Pons (tissue), 1 donor: ENCODE measurements at places on chromosomes 2 and 18.

- no peak for DNase-seq
Measured at GRCh38 chr2:222433332-222434173, 9.2 kb downstream of the SGPP2 start.

DNA sequence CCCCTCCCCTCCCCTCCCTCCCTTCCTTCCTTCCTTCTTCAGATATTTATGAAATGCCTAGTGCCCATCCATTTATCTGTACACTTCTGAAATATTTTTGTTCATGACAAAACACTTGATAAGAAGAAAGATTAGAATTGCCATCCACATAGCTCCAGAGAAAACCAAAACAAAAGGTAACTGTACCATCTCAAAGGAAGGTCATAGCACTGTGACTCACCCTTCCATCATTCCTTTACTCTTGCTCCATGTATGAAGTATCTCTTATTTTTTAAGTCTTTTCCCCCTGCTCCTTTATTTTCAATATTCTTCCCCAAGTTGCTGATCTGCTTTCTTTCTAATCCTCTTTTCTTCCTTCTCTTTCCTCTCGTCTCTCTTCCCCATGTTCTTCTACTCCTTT lies 9.9 kb downstream of the CNTNAP5 start:
- no peak for DNase-seq

DNA sequence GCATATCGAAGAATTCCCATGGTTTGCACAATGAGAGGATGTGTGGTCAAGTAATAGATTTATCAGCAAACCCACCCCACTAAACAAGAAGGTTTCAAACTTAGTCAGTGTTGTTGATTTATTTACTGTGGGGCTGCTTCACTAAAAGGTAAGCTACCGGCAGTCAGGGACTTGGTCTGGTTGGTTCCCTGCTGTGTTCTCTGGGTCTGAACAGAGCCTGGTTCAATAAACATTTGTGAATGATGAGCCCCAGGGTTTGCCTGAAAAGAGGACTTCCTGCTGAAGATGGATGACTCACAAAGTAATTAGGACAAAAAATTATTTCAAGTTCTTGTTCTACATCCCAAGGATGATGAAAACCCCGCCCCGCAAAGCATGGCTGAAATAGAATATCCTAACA lies 108.3 kb downstream of the SPP2 start:
- DNase-seq: no peak

- no peak for DNase-seq
Measured at GRCh38 chr2:127680706-127681287, 5.5 kb upstream of the LIMS2 start.

- DNase-seq: no peak
Measured at GRCh38 chr2:172100935-172101820, 1.5 kb downstream of the DLX2 start.

GRCh38 chr18:58205443-58206160 lies 161.6 kb downstream of the NEDD4L start:
- no peak for DNase-seq

DNA sequence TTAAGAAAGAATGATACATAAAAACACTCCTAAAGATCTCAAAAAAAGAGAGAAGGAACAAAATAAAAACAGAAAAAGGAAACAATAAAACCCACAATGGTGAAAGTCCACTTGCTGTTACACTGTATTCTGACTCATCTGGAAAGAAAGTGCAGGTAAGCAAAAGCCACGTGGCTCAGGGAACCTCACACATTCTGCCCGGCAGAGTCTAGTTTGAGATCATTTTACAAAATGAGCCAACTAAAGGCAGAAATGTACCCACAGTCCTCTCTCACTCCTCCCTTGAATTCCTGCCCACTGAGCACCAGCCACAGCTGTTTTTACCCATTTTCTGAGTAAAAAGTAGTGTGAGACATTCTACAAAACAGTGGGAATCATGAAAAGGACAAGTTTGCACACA lies 10.0 kb downstream of the KCNH7 start:
- DNase-seq: no peak

- DNase-seq: no peak
Measured at GRCh38 chr18:63245600-63245999, 74.0 kb downstream of the BCL2 start.

DNA sequence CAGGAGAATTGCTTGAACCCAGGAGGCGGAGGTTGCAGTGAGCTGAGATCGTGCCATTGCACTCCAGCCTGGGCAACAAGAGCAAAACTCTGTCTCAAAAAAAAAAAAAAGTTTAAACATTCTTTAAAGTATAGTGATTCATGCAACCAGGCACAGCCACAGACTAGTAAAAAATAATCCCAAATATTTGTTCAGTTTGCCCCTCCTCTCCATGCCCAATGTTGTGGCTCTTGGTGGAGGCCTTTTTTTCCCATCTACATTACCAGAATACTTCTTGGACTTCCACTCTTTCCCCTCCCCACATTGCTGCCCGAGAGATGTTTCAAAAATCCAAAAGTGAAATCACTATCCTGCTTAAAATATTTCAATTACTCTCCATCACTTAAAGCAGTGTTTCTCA lies 5.1 kb upstream of the MALT1 start:
- no peak for DNase-seq

DNA sequence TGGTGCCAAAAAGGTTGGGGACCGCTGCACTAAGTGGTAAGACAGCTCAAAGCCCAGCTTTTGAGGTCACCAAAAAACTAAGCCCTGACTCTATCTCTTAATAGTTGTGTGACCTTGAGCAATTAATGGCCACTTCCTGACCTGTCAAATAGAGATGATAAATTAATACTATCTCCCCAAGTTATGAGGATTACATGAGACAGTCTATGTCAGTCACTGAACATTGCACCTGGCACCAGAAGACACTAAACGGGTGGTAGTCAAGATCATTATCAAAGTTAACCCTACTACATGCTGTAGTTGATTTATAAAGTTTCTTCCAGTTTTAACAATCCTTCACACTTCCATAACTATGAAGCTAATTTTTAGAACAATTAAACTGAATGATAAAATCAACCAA lies 36.5 kb downstream of the STPG4 start:
- DNase-seq: no peak

DNA sequence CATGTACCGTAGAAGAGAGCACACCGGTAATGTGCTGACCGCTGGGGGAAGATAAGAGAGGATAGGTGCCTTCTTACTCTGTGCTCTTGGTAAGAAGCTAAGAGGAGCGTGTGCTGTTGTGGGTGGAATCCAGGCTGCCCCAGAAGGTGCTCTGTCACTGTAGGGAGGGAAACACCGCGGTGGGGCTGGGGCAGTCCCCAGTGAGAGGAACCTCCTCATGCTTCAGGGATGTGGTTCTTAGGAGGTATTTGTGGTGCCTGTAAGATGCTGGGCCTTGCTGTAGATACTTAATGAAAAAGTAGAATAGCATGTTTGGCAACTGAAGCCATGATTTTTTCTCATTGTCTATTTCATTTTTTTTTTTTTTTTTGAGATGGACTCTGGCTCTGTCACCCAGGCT lies 1.1 kb downstream of the COLEC11 start:
- DNase-seq: no peak

- DNase-seq: no peak
Measured at GRCh38 chr2:223076573-223076972, 24.6 kb downstream of the KCNE4 start.

DNA sequence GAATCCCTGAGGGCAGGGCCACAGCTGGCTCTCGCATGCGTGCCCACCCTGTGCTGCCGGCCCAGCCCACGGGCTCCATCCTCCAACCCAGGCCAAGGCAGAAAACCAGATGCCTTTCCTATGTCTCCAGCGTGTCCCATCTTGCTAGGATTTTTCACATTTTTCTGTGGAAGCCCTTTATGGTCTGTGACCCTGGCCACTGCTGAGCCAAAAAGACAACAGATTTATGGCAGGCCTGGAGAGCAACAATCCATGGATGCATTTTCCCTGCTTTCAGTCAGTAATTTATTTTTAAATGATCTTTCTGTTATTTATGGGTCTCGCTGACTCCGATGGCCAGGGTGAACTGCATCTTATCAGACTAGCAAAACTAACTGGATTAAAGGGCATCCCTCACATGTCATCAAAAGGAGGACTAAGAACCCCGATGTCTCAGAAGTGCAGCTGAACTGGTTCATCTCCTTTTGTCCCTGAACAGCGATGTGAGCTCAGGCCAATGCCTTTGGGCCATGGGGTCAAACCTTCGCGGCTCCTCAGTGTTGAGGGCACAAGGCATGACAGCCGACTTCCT lies 346.0 kb downstream of the CYRIA start:
- DNase-seq: no peak

DNA sequence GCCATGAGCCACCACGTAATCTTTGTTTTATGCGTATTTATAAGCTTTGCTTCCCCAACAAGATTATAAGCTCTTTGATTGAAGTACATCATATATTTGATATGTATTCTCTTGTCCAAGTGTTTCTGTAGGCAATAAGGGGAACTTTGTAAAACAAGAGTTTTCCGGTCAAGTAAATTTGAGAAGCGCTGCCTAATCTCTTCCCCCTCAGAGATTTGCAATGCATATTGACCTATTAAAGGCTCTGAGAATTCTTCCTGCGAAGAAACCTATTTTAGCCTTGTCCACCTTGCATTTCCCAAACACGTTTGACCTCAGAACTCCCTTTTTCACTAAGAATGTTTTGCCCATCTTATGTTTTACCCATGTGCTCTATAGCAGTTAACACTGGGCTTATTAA lies 26.9 kb upstream of the CASP10 start:
- DNase-seq: no peak
